ENCODE measurements at places on chromosomes 5 and 9.

DNA sequence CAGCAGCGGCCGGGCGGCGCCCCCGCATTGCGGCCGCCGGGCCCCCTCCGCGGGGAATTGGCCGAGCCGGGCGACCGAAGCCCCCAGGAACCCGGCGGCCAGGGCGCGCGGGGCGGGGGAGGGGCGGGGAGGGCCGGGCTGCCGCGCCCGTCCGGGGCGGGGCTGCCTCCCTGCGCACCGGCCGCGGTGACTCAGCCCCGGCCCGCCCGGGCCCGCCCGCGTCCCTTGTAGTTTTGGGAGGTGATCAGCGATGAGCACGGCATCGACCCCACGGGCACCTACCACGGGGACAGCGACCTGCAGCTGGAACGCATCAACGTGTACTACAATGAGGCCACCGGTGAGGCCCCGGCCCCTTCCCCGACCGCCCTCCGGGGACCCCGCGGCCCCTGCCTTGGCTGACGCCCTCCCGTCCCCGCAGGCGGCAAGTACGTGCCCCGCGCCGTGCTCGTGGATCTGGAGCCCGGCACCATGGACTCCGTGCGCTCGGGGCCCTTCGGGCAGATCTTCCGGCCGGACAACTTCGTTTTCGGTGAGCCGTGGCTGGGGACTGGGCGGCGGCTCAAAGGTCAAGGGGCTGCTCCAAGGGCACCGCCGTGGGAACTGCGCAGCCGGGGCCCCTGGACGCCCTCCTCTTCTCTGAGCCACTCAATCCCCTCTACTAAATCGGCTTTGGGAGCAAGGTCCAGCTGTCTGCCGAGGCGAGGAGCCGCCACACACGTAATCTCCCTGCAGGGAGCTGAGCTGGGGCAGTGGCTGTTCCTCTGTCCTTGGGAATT is 592 bp downstream of the TUBB4B start:
- no peaks in the 10 kb centered on the region for H3K27me3 ChIP-seq
- peaks cover 17% of the 10 kb centered on the region for H3K36me3 ChIP-seq
- peak; percentile 58 for DNase-seq
- H3K4me3 ChIP-seq: peak overlapping the region; percentile 97

DNA sequence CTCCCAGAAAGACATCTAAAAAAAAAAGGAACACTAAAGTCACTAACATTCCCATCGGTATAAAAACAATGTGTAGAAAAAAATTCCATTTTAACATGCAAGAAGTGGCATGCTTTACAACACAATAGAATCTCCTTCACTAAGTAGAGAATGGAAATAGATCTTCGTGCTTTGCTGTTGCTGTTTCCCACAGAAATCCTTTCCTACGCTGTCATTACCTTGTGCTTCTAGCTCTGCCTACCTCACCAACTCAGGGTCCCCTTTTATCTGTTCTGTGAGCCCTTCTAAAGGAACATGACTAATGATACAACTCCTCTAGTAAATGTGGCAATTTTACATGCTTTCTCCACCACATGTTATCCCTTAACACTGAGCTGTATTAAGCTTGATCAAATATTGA is 202.9 kb downstream of the MCTP1 start:
- no peaks in the 10 kb centered on the region for H3K36me3 ChIP-seq
- peak overlapping the region; percentile 77 for H3K4me3 ChIP-seq
- peak overlapping the region; percentile 82 for H3K27ac ChIP-seq
- DNase-seq: peak; percentile 29

- no peaks in the 10 kb centered on the region for H3K27me3 ChIP-seq
- peaks cover 59% of the 10 kb centered on the region for H3K4me1 ChIP-seq
- no peaks in the 10 kb centered on the region for H3K36me3 ChIP-seq
- H3K4me3 ChIP-seq: peak overlapping the region; percentile 91
Observed at GRCh38 chr5:150778088-150778516, 455 bp upstream of the SMIM3 start.

DNA sequence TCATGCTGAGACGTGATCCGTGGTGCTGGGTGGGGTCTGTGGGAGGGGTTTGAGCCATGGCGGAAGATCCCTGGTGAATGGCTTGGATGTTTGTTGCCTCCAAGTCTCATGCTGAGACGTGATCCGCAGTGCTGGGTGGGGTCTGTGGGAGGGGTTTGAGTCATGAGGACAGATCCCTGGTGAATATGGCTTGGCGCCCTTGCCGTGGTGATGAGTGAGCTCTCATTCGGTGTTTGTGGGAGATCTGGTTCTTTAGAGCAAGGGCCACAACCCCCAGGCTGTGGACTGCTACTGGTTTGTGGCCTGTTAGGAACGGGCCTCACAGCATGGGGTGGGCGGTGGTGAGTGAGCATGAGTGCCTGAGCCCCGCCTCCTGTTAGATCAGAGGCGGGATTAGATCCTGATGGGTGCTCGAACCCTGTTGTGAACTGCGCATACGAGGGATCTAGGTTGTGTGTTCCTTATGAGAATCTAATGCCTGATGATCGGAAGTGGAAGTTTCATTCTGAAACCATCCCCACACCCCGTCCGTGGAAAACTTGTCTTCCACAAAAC is 31.2 kb downstream of the NKD2 start:
- no peaks in the 10 kb centered on the region for H3K4me1 ChIP-seq
- H3K27me3 ChIP-seq: no peaks in the 10 kb centered on the region
- H3K4me3 ChIP-seq: no peak overlapping the region
- no peak for DNase-seq
- H3K36me3 ChIP-seq: no peaks in the 10 kb centered on the region

GRCh38 chr5:37005252-37005651 is 128.7 kb downstream of the NIPBL start:
- no peaks in the 10 kb centered on the region for H3K4me1 ChIP-seq
- H3K4me3 ChIP-seq: no peak overlapping the region
- no peak overlapping the region for H3K27ac ChIP-seq
- DNase-seq: peak; percentile 25
- H3K27me3 ChIP-seq: no peaks in the 10 kb centered on the region

DNA sequence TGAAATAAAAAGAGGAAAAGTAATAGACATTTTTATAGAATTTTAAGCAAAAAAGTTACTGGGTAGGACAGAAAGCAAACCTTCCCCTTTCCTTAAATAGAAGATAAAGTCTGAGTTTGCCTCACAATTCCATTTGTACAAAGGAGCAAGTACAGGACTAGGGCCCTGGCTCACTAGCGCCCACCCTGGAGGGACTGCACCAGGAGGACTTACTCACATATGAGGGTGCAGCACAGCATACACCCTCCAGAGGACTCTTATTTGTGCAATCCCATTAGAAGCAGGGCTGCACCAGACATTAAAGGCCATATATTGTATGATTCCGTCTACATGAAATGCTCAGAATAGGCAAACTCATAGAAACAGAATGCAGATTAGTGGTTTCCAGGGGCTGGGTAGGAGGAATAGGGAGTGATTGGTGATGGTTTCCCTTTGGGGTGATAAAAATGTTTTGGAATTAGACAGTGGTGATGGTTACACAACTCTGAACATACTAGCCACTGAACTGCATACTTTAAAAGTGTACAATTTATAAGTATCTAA is 4.5 kb downstream of the REEP5 start:
- peak; percentile 11 for DNase-seq
- peaks cover 13% of the 10 kb centered on the region for H3K4me1 ChIP-seq
- no peak overlapping the region for H3K27ac ChIP-seq
- H3K4me3 ChIP-seq: no peak overlapping the region

GRCh38 chr5:110707260-110707844 is 19.1 kb downstream of the TMEM232 start:
- H3K4me3 ChIP-seq: no peak overlapping the region
- peak; percentile 15 for DNase-seq
- H3K27ac ChIP-seq: no peak overlapping the region
- H3K27me3 ChIP-seq: peaks cover 11% of the 10 kb centered on the region
- H3K4me1 ChIP-seq: no peaks in the 10 kb centered on the region

DNA sequence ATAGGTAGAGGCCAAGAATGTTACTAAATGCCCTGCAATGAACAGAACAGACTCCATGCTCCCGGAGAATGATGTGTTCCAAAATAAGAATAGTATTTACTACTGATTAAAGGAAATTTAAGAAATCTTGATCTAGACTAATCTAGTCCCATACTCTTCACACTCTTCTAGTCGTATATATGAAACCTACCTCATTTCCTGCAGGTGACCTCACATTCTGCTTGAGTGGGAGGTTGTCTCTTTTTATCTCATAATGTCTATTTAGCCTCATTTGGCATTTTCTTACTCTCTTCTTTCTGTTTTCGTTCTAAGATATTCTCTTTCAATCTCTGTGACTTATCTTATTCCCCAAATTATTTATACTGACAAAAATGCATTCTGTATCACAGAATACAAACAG is 9.2 kb upstream of the SHOC1 start:
- DNase-seq: no peak
- no peaks in the 10 kb centered on the region for H3K27me3 ChIP-seq
- no peak overlapping the region for H3K27ac ChIP-seq

GRCh38 chr5:72063219-72063819 is 44.0 kb upstream of the MAP1B start:
- peak; percentile 33 for DNase-seq
- H3K4me3 ChIP-seq: no peak overlapping the region

- no peak overlapping the region for H3K4me3 ChIP-seq
- no peak overlapping the region for H3K27ac ChIP-seq
- no peaks in the 10 kb centered on the region for H3K27me3 ChIP-seq
- DNase-seq: no peak
- peaks cover 20% of the 10 kb centered on the region for H3K4me1 ChIP-seq
- no peaks in the 10 kb centered on the region for H3K36me3 ChIP-seq
Observed at GRCh38 chr9:33355933-33356332, 46.4 kb downstream of the AQP7 start.

- H3K27ac ChIP-seq: 0 out of 2 replicates have a peak overlapping the region, but pooled peaks have one; percentile 11
- H3K27me3 ChIP-seq: no peaks in the 10 kb centered on the region
- H3K36me3 ChIP-seq: no peaks in the 10 kb centered on the region
- peaks cover 11% of the 10 kb centered on the region for H3K4me1 ChIP-seq
Observed at GRCh38 chr9:132214027-132214622, 52.3 kb downstream of the NTNG2 start.

GRCh38 chr5:1564182-1564748 is 40.5 kb upstream of the LPCAT1 start:
- H3K27me3 ChIP-seq: no peaks in the 10 kb centered on the region
- no peaks in the 10 kb centered on the region for H3K36me3 ChIP-seq

- peaks cover 19% of the 10 kb centered on the region for H3K4me1 ChIP-seq
- no peaks in the 10 kb centered on the region for H3K27me3 ChIP-seq
- H3K4me3 ChIP-seq: no peak overlapping the region
- no peak for DNase-seq
Observed at GRCh38 chr9:23557689-23558088, 268.4 kb downstream of the ELAVL2 start.

GRCh38 chr9:135802876-135803419 is 101.0 kb downstream of the KCNT1 start:
- no peak overlapping the region for H3K27ac ChIP-seq
- H3K27me3 ChIP-seq: no peaks in the 10 kb centered on the region
- H3K36me3 ChIP-seq: no peaks in the 10 kb centered on the region
- DNase-seq: no peak

- no peak overlapping the region for H3K4me3 ChIP-seq
- H3K27ac ChIP-seq: no peak overlapping the region
- no peaks in the 10 kb centered on the region for H3K36me3 ChIP-seq
- no peaks in the 10 kb centered on the region for H3K27me3 ChIP-seq
- peak; percentile 2 for DNase-seq
- H3K4me1 ChIP-seq: no peaks in the 10 kb centered on the region
Observed at GRCh38 chr5:155943516-155944407, 383.2 kb upstream of the SGCD start.

DNA sequence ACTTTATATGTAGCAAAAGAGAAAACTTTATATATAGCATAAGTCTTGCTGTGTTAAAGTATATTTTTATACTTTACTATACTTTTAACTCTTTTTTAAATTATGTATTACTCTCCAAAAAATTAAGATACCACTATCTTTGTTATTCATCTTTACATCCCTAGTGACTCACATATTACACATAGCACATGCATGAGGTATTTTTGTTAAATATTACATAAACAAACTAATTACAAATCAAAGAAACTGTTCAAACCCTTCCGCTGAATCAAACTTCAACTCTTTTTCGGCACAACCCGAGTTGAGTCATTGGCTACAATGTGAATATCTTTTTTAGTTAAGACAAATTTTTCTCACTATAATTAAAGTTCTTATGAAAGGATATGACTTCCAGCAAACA is 32.1 kb downstream of the NADK2 start:
- peaks cover 2% of the 10 kb centered on the region for H3K36me3 ChIP-seq
- DNase-seq: peak; percentile 67
- H3K27me3 ChIP-seq: no peaks in the 10 kb centered on the region

GRCh38 chr5:15837551-15838289 is 337.7 kb downstream of the FBXL7 start:
- no peak overlapping the region for H3K4me3 ChIP-seq
- H3K27me3 ChIP-seq: no peaks in the 10 kb centered on the region
- H3K27ac ChIP-seq: no peak overlapping the region
- peaks cover 29% of the 10 kb centered on the region for H3K4me1 ChIP-seq
- no peaks in the 10 kb centered on the region for H3K36me3 ChIP-seq
- DNase-seq: no peak

- DNase-seq: peak; percentile 74
- no peaks in the 10 kb centered on the region for H3K36me3 ChIP-seq
- H3K27ac ChIP-seq: 0 out of 2 replicates have a peak overlapping the region, but pooled peaks have one; percentile 4
- 0 out of 2 replicates have a peak, but pooled peaks cover 12% of the 10 kb centered on the region for H3K27me3 ChIP-seq
Observed at GRCh38 chr5:35285011-35285410, 54.7 kb upstream of the PRLR start.

DNA sequence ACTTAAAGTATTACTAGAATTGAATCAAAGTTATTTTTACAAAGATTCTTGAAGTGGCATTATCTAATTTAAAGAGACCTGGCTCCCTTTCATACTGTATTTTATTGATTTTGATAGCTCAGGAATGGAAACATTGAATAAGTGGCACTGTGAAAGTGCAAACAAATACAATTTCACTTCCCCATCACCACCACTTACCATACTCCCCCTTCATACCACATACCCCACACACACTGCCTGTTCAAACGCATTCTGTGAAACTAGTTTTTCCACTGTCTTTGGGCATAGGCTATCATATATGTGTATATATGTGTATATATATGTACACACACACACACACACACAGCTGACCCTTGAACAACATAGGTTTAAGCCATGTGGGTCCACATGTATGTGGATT is 62.1 kb upstream of the ATG10 start:
- peaks cover 4% of the 10 kb centered on the region for H3K4me1 ChIP-seq
- H3K27ac ChIP-seq: no peak overlapping the region
- H3K27me3 ChIP-seq: no peaks in the 10 kb centered on the region
- H3K4me3 ChIP-seq: no peak overlapping the region
- H3K36me3 ChIP-seq: no peaks in the 10 kb centered on the region
- DNase-seq: no peak

DNA sequence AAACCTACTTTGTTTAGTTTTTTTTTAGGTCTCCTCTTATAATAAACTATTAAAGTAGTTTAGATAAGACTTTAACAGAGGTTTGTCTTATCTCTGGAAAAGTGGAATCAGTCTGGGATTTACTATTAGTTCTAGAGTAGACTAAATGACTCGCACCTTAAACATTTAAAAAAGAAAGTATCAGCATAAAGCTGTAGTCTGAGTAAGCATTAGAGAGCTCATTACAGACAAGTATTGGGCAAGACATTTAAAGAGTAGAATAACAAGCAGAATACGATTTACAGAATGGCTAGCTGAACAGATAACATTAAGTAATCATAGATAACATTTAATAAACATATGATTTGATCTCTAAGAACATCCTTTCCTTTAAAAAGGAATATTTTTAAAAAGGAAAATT is 226.0 kb upstream of the DMAC1 start:
- no peaks in the 10 kb centered on the region for H3K4me1 ChIP-seq
- H3K36me3 ChIP-seq: no peaks in the 10 kb centered on the region
- H3K27me3 ChIP-seq: no peaks in the 10 kb centered on the region
- no peak for DNase-seq
- no peak overlapping the region for H3K4me3 ChIP-seq

GRCh38 chr9:137452006-137452760 is 7.0 kb downstream of the NSMF start:
- H3K4me1 ChIP-seq: no peaks in the 10 kb centered on the region
- H3K4me3 ChIP-seq: no peak overlapping the region
- no peak overlapping the region for H3K27ac ChIP-seq
- DNase-seq: no peak
- no peaks in the 10 kb centered on the region for H3K27me3 ChIP-seq
